Ovary (tissue), 10 donors: ENCODE measurements at places on chromosomes 11 and 22. TPM values are rescaled to one million over a fixed set of nuclear protein-coding genes. Genes with fewer than 3 reads are reported as not detected.

Gene SLC22A6
- not detected for total RNA-seq

Gene BTBD10
- 27.0 TPM for total RNA-seq

Gene SLC22A9
- not detected for total RNA-seq

DNA sequence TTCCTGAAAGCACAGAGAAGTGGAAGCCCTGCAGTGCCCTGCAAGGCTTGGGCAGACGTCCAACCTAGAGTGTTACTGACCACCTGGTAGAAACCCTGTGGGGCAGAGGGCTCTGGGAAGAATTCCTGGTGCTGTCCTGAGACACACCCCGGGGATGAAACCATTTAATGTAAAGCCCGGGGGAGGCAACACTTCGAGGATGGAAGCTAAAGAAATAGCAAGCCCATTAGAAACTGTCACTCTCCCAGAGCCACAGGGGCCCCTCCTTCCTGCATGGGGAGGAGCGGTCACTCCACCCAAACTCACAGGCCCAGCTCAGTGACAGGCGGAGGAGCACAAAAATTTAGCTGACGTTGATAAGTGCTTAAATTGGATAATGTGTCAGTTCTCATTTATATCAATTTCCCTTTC is 57.6 kb downstream of the NRXN2 start:
- DNase-seq: no peak

- DNase-seq: no peak
These were observed 96.9 kb downstream of the MTMR3 start for GRCh38 chr22:29979777-29980321.

- no peak for DNase-seq
These were observed 7.4 kb upstream of the CLMP start for GRCh38 chr11:123202155-123203151.
